SJSA1 (cell line): ENCODE measurements at places on chromosomes 12 and 14. TPM values are rescaled to one million over a fixed set of nuclear protein-coding genes. Genes with fewer than 3 reads are reported as not detected.

VASH1 gene
- total RNA-seq: 0.13 TPM in 1 of 2 replicates, not detected in the other

DPPA3 gene
- total RNA-seq: not detected in 2 replicates

CLECL1 gene
- total RNA-seq: not detected in 2 replicates

NINJ2 gene
- not detected in 2 replicates for total RNA-seq

DNA sequence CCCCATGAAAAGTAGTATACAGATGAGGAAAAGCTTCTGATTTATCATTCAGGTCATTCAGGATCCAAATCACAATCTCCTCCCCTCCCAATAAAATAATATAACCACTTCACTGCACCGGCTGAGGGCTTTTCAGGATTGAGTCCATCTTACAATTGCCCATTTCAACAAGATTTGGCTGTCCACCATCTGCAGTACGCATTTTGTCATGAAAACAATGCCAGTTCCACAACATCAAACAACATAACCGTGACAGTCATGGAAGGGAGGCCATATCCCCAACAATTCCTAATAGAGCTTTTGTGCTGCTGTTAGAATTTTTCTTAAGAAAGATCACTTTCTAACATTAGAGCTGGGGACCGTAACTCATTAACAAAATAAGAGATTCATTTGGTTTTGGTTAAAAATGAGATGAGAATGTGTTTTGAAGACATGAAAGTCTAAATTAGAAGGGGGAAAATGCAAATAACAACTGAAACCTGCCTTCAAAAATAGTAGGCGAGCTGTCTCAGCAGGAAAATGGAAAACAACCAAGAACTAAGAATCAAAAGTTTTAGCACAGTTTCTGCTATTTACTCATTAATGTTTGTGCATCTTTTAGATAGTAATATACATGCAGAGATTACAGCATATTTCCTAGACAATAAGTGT is 38.3 kb upstream of the TMTC2 start:
- no peak for DNase-seq

GRCh38 chr14:77503138-77503537 is 4.5 kb upstream of the ISM2 start:
- no peak for DNase-seq

- no peak for DNase-seq
These were observed 72.7 kb downstream of the TPH2 start for GRCh38 chr12:72011374-72011773.

DNA sequence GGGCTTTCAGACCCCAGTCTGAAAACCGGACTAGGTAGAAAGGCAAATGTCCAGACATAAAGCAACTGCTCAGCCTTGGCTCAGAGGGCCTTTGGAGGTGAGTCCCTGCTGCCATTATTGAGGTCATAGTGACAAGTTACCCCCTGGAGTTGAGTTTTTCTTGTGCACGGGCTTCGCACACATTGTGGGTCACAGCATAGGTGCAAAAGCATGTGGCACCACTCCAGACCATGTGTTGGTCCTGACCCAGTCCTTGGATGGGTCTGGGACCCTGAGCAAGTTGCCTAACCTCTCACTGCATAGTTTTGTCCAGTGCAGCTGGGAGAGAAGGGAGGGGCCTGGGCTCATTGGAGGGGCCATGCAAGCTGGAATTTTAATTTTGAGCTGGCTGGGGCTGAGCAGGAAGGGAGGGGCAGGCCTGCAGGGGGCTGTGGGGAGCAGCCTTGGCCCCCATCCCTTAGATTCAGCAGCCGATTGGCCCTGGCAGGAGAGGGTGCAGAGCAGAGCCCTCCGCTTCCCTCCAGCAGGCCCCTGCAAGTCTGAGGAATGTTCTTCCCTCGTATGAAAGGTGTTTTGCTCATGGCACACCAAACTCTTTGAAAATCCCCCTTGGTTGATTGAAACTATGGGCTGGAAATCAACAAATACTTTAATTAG is 4.2 kb upstream of the KRT5 start:
- DNase-seq: peak; percentile 19

- DNase-seq: no peak
These were observed 890 bp upstream of the BCL7A start for GRCh38 chr12:122020795-122021192.

- no peak for DNase-seq
These were observed 70.5 kb downstream of the DNAI7 start for GRCh38 chr12:25124493-25124892.

GRCh38 chr12:124338448-124338847 is 43.6 kb downstream of the RFLNA start:
- DNase-seq: no peak

DNA sequence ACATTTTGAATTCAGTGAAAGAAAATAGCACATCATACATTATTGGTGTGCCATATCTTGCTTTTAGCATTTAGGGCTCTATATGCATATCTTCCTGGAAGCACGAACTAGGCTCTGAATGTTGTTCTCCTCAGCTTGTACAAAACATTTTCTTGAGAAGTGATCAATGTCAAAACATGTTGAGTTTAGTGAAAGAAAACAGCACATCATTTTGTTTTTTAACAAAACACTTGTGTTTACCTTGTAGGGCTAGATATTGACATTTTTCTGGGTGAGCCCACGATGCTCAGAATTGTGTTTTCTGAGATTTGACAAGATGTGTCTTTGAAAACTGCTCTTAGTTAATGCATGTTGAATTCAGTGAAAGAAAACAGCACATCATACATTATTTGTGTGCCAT is 81.0 kb downstream of the ASCL4 start:
- DNase-seq: no peak

DNA sequence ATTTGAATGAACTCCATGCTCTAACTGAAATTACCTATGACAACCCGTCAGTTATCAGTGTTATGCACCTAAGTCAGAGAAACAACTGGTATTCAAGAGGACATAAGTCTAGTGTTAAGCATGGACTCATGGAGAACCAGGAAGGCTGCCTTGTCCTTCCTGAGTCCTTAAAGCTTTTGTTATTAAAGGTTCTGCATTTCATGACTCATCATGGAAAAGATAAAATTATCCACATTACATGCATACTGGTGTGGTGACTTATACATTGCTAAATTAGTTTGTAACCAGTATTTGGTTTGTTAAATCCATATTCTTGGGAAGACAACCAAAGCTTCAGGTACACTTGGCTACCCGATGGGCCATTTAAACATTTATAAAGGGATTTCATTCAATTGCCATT is 6.5 kb upstream of the OR4E1 start:
- DNase-seq: no peak

DNA sequence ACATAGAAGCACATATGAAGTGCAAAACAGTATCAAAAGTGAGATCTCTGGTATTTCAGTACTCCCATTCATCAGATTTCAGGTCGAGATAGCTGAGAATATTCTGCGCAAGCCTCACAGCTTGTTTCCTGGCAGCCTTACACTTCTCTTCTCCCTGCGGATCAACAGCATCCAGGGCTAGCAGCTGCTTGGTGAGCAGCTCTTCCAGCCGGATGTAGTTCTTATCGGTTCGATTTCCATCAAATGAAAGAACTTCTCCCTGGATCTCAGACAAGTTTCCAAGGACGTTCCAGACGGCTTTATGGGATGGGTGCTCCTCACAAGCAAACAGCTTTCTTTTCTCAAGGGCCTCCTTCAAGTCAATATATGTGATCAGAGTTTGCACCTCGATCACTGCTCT is 2.7 kb downstream of the BAG5 start:
- DNase-seq: no peak

- DNase-seq: peak; percentile 60
These were observed 11.1 kb upstream of the KRT7 start for GRCh38 chr12:52221912-52222457.

GRCh38 chr12:53980104-53980801 is 4.7 kb upstream of the HOXC10 start:
- no peak for DNase-seq

GRCh38 chr12:29521951-29522350 is 24.5 kb upstream of the OVCH1 start:
- DNase-seq: no peak

- no peak for DNase-seq
These were observed 38.0 kb downstream of the BTG1 start for GRCh38 chr12:92107621-92108131.

- DNase-seq: no peak
These were observed 176.7 kb downstream of the PTPN11 start for GRCh38 chr12:112595410-112595809.

DNA sequence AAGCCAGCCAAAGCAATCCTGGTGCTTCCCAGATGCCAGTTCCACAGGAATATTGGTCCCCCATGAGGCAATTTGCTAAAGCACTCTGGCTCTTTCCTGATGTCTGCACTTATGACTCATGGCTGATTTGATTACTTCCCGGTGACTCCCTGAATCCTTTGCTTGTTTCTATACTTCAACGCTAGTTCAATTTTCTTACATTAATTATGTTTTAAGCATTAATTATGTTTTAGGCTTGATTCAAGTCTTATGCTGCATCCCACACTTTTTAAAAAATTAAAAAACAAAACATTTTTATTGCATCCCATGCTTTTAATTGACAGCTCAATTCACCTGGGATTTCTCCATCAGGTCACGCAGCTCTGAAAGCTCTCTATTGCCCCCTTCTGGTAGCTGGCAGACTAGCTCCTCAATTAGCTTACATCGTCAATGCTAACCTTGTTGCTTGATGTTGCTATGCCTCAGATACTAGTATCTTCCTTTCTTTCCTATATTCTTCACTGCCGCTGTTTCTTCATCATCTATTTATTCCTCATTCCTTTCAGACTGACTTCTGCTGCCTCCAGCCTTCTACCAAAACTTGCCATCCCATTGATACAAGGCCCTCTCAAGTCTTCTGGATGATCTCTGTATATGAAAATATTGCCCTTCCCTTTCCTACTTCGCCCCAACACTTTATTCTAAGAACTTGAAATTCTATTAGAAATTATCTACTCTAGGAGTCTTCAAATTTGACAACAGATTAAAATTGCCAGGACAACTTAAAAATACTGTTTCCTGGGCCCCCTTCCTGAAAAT is 32.0 kb downstream of the TSHR start:
- peak; percentile 62 for DNase-seq

GRCh38 chr14:101839236-101839635 is 77.7 kb downstream of the PPP2R5C start:
- DNase-seq: no peak

GRCh38 chr12:53004178-53004577 is 2.1 kb upstream of the EIF4B start:
- no peak for DNase-seq

DNA sequence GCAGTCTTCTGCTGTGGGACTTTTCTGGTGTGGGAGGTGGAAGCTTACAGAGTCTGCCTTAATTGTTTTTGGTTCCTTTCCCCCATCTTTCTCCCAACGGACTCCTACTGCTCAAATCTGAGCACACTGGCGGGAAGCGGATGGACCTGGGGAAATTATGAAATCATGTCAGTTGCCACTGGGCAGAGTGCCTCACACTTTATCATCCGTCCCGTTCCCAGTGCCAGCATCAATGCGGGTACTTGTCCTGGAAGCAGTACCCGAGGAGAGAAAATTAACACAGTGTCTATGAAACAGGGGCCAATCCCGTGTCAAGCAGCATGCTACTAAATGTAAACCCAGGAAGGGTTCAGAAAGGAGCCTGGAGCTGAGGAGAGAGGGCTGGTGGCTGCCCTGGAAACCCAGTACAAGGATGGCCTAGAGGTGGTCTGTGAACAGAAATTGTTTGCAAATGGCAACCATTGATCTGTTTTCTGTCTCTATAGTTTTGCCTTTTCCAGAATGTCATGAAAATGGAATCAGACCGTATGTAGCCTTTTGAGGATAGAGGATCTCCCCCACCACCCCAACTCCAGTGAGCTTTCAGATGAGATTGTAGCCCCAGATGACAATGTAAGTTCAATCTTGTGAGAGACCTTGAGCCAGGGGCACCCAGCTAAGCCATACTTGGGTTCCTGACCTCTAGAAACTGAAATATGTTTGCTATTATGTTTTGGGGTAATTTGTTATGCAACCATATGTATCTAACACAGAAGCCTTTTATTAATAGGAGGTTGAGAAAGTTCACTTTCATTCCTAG is 908 bp upstream of the CDKL1 start:
- no peak for DNase-seq
